ENCODE measurements at places on chromosomes 7 and 10.
A peak's percentile ranks its signal among the peaks of the same experiment; 100 is the strongest.

GRCh38 chr7:106010331-106010730 lies 47.3 kb downstream of the CDHR3 start:
- DNase-seq = peak; percentile 20

DNA sequence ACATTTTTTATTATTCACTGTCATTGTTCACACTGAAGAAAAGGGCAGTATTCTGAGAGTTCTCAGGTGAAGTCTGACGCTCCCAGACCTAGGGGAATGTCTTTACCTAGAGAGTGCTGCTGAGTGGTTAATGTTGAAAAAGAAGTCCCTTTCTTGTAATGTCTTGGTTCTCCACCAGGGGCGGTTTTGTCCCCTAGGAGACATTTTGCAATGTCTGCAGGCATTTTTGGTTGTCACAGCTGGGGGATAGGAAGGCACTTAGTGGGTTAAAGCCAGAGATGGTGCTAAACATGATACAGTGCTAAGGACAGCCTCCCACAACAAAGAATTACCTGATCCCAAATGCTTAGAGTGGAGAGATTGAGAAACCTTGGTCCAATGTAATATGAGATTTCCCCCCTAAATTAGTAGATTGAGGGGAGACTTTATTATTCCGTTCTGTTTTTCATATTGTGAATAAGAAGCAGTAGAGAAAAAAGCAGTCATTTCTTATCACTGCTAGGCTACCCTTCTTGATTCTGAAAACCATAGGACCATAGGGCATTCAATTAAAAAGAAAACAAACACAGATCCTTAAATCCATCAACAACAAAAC lies 13.1 kb downstream of the UMAD1 start:
- peak; percentile 7 for DNase-seq

DNA sequence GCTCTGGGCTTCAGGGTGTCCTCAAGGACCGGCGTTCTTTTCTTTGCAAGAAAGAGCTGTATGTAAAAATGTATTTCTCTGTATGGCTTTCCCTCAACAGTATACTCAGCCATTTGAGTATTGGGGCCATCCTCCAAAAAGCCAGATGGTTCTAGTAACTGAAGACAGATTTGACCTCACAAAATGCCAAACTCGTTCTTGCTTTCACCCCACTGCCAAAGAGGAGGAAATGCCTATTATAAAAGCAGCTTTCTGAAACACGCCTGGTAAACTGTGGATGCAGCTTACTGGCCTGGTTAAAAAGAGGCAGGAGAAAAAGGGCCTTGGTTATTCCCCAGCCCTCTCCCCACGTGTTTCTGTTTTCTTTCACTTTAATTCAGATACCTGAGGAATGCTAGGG lies 7.7 kb upstream of the HTR5A start:
- DNase-seq = no peak

- no peak for DNase-seq
These were observed 102.2 kb downstream of the GRM8 start for GRCh38 chr7:127150543-127150942.

GRCh38 chr10:34710391-34710751 lies 104.7 kb downstream of the PARD3 start:
- DNase-seq = peak; percentile 88

DNA sequence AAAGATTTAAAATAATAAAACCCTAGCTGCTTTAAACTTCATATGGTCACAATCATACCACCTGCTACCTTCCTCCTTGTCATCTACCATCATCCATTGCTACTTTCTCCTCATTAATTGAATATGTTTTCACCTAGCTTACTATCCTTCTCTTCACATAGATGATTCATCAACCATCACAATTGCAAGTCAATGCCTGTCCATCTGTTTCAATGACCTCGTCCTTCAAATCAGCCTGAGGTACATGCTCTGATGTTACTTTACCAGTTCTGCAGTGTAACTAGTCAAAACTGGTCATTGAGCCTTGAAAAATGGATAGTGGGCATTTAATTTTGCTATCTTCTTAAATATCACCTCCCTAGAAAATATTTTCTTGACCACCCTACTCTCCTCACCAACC lies 164.7 kb downstream of the SEMA3E start:
- DNase-seq = peak; percentile 86

DNA sequence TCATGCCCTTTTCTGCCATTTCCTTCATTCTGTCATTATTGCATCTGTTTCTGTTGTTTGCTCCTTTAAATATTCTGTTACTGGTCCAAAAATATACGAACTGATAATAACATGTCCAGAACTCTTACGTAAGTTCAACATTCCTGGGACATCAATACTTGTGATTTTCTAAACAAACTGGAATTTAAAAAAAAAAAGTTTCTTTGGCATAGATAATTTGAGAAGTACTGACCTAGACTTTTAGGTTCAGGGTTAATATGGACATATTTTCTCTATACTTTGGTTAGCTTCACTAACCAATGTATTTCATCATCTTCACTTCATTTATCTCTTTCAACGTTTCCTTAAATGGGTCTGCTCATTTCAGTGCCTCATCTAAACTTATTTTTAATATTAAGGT lies 147.3 kb downstream of the JMJD1C start:
- DNase-seq = no peak

DNA sequence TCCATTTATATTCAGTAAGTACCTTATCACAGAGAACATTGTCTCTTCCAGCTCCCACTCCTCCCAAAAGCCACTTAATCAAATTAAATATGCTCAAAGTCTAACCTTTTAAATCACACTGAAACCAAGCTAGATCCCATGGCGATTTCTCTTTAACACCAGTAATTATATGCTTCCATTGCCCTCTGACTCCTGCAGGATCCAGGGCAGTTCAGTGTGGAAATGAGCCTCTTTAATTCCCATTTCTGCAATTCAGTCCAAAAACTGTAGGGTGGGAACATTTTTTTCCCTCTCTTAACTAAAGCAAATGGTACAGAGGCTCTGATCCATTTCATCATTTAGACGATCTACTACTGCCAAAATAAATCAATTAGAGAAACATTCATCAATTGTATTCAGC lies 872.3 kb upstream of the PHF14 start:
- DNase-seq = no peak

DNA sequence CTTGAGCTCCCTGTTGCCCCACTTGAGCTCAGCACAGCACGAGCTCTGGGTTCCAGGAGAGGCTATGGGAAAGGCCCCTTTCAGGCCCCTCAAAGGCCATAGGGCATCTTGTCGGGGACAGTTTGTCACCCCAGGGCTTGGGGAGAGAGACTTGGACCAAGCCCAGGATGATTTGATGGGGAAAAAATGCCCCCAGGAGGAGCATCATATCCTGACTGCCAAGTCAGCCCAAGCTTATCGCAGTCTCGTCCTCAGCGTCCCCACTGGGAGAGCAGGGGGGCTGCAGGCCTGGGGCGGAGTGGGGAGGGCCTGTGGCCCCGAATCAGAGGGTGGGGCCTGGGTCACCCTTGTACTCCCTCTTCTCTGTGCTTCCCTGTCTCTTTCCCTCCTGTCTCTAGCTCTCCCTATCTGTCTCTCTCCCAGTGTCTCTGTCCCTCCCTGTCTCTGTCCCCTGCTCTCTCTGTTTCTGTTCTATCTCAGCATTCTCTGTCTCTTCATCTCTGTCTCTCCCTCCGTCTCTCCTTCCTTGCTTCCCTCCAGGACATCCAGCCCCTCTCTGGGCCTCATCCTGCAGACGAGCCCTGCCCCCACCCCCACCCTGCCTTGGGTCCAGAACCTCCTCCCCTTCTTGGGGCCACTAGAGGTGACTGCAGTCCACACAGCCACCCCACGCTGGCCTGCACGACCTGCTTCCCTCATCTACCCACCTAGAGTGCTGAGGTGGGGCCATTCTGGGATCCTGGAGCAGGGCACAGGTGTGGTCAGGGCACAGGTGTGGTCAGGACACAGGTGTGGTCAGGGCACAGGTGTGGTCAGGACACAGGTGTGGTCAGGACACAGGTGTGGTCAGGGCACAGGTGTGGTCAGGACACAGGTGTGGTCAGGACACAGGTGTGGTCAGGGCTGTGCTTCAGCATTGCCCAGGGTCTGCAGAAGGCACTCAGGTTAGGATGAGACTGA lies 17.3 kb upstream of the GRIFIN start:
- no peak for DNase-seq

- DNase-seq = no peak
These were observed 8.8 kb downstream of the GATA3 start for GRCh38 chr10:8063128-8063908.

DNA sequence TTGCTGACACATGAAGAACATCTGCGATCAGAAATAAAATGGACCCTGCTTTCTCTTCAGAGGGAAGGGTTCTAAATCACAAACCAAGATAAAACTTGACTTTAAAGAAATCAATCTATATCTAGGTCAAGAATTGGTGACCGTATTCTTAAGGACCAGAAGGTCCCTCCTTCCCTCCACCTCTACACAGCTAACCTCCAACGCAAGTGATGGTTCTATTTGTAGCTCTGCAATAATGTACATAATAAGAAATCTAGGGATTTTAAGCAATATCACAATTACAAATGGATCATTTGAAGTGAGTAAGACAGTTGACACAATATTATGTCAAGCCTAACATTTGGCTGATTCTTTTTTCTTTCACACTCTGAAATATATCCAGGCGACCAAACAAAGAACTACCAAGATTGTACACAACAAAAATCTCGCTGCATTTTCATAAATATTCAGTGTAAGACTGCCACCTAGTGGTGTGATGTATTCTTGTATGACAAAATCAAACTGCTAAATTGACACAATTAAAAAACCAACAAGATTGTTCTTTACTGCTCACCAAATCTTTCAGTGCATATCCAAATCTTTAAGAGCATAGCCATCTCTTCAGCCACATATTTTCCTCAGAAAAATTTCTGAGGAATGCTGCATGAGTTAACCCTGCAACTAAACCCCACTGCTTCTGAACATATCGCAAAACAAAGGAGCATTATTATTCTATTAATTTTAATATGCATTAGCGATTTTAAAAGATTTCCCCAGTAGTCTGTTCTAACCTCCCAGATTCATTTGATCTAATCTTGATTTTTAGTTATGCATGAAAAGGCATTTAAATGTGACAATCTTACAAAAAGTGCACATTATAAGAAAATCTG lies 44.5 kb downstream of the ICA1 start:
- peak; percentile 69 for DNase-seq

GRCh38 chr7:76129366-76129765 lies 72.3 kb upstream of the SRRM3 start:
- DNase-seq = no peak
